Heart right ventricle (tissue), 16 donors: ENCODE measurements at places on chromosomes 2 and 18. TPM values are rescaled to one million over a fixed set of nuclear protein-coding genes. Genes with fewer than 3 reads are reported as not detected.

The SERPINB13 gene
- total RNA-seq, result not detected

The CHRNG gene
- not detected for total RNA-seq

DNA sequence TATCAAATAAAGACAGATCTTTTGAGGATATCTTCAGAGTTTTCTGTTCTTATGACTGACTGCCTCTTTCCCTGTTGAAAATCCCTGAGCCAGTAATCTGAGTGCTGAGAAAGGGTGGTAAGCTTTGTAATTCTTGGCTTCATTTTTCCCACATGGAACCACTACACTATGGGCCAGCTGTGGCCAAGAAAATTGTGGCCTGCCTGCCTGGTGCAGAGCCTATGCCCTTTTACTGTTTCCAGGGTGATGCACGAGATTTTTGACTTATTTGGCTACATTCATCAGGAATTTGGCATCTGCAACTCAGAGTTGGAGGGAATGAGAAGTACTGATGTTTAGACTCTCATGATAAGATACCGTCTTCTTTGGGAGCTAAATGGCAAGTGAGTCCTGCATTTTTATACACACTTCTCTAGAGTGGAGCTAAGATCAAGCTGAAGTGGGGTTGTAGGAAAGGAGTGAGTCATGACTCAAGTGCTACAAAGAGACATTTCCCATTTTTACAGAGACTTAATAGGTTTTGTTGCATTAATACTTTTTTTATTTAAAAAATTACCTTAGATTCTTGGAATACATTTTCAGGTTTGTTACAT, 328.2 kb upstream of the CDH7 start:
- H3K36me3 ChIP-seq, result no peaks in the 10 kb centered on the region
- H3K4me3 ChIP-seq, result no peak overlapping the region
- DNase-seq, result no peak
- no peaks in the 10 kb centered on the region for H3K4me1 ChIP-seq

DNA sequence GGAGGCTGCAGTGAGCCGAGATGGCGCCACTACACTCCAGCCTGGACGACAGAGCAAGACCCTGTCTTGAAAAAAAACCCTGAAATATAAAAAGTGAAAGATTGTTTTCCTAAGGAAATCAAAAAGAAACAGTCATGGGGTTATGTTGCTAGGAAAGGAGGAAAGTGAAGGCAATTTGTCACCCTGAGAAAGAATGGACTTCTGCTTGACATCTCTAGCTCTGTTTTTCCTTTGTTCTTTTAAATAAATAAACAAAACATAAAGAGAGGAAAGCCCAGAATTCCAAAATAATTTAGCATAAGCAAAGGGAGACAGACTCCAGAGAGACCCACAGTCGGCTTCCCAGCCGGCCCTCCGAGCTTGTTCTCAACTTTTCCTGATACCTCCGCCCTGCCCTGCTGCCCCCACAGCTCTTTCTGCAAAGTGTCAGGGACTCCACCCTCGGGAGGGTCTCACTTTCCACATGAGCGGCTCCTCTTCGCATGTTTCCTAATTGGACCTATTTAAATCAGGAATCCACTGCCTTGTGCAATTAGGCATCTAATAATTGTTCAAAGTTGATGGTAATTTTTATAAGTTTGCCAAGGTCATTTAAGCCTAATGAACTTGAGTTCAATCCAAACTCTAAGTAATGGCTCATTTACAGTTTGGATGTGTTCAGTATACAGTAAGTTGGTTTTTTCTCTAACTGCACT, 49.8 kb upstream of the COPS8 start:
- no peak overlapping the region for H3K27ac ChIP-seq
- no peak for DNase-seq
- H3K27me3 ChIP-seq, result no peaks in the 10 kb centered on the region
- no peaks in the 10 kb centered on the region for H3K36me3 ChIP-seq
- H3K4me3 ChIP-seq, result no peak overlapping the region
- H3K4me1 ChIP-seq, result no peaks in the 10 kb centered on the region

The PARD3B gene
- 9.8 TPM for total RNA-seq

- peaks cover 11% of the 10 kb centered on the region for H3K4me1 ChIP-seq
- H3K27ac ChIP-seq, result peak overlapping the region; percentile 98
- no peaks in the 10 kb centered on the region for H3K27me3 ChIP-seq
- peaks cover 27% of the 10 kb centered on the region for H3K36me3 ChIP-seq
- peak overlapping the region; percentile 77 for H3K4me3 ChIP-seq
Measured at GRCh38 chr2:219277703-219278654, 1.2 kb upstream of the DNAJB2 start.

GRCh38 chr18:65091744-65092329, 659.0 kb upstream of the CDH7 start:
- no peak overlapping the region for H3K27ac ChIP-seq
- H3K27me3 ChIP-seq, result no peaks in the 10 kb centered on the region
- DNase-seq, result no peak
- no peaks in the 10 kb centered on the region for H3K4me1 ChIP-seq
- no peak overlapping the region for H3K4me3 ChIP-seq

- H3K27me3 ChIP-seq, result peaks cover 8% of the 10 kb centered on the region
- no peak for DNase-seq
- H3K4me3 ChIP-seq, result no peak overlapping the region
- H3K4me1 ChIP-seq, result no peaks in the 10 kb centered on the region
Measured at GRCh38 chr2:96984300-96984699, 2.1 kb downstream of the FAM178B start.

DNA sequence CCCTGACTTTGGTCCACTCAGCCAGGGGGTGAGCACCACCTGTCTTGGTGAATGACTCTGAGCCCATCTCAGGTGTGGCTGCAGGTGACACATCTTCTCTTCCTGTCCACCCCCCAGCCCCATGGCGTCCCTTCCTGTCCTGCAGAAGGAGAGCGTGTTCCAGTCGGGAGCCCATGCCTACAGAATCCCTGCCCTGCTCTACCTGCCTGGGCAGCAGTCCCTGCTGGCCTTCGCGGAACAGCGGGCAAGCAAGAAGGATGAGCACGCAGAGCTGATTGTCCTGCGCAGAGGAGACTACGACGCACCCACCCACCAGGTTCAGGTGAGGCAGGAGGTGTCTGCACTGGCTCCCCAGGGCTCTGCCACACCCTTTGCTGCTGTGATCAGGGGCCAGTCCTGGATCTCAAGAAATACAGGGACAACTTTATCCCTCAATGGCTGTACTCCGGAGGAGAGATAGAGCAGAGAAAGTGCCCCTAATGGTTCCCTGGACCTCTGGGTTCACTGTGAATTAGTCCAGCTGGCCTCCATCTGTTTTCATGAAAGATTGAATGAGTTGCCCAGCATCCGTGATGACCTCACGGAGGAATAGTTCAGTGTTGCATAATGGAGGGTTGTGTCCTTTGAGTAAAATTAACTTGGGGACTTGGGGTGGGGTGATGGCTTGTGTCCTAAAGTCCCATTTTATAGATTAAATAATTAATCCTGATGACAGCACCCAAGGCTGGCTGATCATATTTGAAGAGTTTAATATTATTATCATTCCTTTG, at the start of gene NEU2:
Gene NEU2, plus strand, starts transcription at position 122 of the 770 bp plus-strand sequence. Its CDS starts 0 bp downstream, at position 122.
- H3K4me1 ChIP-seq, result no peaks in the 10 kb centered on the region
- no peak within 1 kb of the TSS for H3K4me3 ChIP-seq
- H3K27ac ChIP-seq, result no peak within 1 kb of the TSS
- H3K36me3 ChIP-seq, result no peaks in the 10 kb centered on the region
- no peaks in the 10 kb centered on the region for H3K27me3 ChIP-seq

The TGIF1 gene
- total RNA-seq, result 16.1 TPM

GRCh38 chr2:161975062-161975812, 98.8 kb downstream of the DPP4 start:
- no peak for DNase-seq
- H3K27ac ChIP-seq, result no peak overlapping the region
- H3K27me3 ChIP-seq, result no peaks in the 10 kb centered on the region
- no peak overlapping the region for H3K4me3 ChIP-seq
- no peaks in the 10 kb centered on the region for H3K36me3 ChIP-seq

DNA sequence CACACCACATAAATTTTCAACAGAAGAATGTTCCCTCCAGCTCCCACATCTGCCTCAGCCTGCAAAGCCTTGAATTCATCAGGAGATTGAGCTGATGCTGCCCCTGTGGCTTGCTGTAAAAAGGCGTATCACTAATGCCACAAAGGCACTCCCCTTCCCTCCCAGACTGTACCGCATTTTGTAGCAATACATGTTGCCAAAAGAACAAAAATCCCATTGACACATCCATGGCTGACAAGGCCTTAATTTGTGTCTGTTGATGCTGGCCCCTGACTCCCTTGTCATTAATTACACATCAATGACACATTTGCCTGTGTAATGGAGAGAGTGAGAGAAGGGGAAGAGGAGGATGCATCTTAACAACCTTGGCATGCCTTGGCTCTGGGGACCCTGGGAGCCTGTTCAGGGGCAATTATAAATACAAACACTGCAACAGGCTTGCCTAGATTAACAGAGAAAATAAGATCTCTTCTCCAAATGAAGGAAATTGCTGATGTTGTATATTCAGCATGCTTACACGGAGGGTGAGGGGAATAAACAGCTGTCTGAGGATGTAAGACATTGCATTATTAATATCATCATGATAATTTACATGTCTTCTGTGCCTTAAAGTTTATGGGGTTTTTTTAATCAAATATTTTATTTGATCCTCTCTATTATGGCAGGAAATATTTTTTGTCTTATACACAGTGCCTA, 264.0 kb downstream of the SUCLG1 start:
- H3K27ac ChIP-seq, result no peak overlapping the region
- H3K27me3 ChIP-seq, result no peaks in the 10 kb centered on the region
- H3K4me1 ChIP-seq, result no peaks in the 10 kb centered on the region
- no peak for DNase-seq

The CENPA gene
- total RNA-seq, result 23.4 TPM

GRCh38 chr2:33186937-33187336, 240.2 kb downstream of the LTBP1 start:
- no peak for DNase-seq
- H3K36me3 ChIP-seq, result peaks cover 45% of the 10 kb centered on the region
- no peaks in the 10 kb centered on the region for H3K27me3 ChIP-seq
- no peaks in the 10 kb centered on the region for H3K4me1 ChIP-seq
- no peak overlapping the region for H3K27ac ChIP-seq
- no peak overlapping the region for H3K4me3 ChIP-seq

The RGPD4 gene
- 0.16 TPM for total RNA-seq

The ASB18 gene
- 46.1 TPM for total RNA-seq

The EPHA4 gene
- 22.4 TPM for total RNA-seq

- peak overlapping the region; percentile 40 for H3K27ac ChIP-seq
- DNase-seq, result peak; percentile 22
- no peak overlapping the region for H3K4me3 ChIP-seq
- H3K36me3 ChIP-seq, result no peaks in the 10 kb centered on the region
- H3K27me3 ChIP-seq, result no peaks in the 10 kb centered on the region
- no peaks in the 10 kb centered on the region for H3K4me1 ChIP-seq
Measured at GRCh38 chr2:152490686-152491455, 155.9 kb downstream of the FMNL2 start.

GRCh38 chr2:166188084-166188483, 60.3 kb upstream of the SCN1A start:
- no peak overlapping the region for H3K4me3 ChIP-seq
- H3K36me3 ChIP-seq, result no peaks in the 10 kb centered on the region
- H3K27ac ChIP-seq, result no peak overlapping the region
- no peaks in the 10 kb centered on the region for H3K4me1 ChIP-seq

GRCh38 chr18:37274309-37275236, 291.0 kb downstream of the CELF4 start:
- H3K4me1 ChIP-seq, result no peaks in the 10 kb centered on the region
- DNase-seq, result no peak
- H3K27ac ChIP-seq, result no peak overlapping the region
- H3K27me3 ChIP-seq, result peaks cover 61% of the 10 kb centered on the region

DNA sequence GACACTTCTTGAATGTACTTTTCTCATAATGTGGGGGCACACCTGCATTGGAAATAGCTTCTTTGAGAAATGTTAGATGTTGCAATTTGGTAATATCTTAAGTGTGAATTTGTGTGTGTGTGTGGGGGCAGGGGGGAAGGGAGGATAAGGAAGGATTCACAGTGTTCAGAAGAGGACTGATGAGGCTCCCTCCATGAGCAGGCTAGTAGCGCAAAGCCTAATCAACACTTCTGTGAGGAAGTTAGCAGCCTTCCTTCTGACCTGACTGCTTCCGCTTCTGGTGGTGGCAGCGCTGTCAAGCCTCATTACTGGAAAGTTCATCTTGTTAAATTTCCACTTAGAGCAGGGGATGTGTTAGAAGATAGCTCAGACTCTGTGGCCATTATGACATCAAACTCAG, 295.4 kb upstream of the SPRED2 start:
- no peak overlapping the region for H3K4me3 ChIP-seq
- H3K36me3 ChIP-seq, result no peaks in the 10 kb centered on the region
- no peak for DNase-seq

DNA sequence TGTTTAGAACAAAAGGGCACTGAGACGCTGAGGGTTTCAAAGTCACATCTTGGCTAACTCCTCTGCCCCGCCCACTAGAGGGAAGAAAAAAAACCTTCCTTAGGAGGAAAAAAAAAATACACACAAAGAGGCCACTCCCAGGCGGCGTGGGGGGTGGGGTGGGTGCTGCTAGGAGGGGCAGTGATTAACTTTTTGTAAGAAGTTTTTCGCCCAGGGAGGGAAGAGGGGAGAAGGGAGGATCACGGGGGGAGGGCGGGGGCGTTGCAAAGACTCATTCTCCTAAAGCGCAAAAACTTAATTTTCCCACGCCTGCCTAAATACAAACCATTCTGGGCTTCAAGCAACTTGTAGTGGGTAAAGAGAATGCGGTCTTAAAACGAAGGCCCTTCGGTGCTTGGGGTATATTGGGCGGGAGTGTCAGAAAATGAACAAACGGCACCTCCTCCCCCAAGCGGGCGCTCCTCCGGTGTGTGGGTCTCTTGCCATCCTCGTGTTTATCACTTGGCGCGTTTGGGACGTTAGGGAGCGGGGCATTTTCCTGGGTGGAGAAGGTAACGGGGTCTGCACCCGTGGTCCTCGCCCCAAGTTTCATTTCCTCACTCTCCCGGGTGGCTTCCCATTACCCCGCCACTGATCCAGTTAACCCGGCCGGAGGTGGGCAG, 1.7 kb downstream of the CXCR4 start:
- peaks cover 16% of the 10 kb centered on the region for H3K4me1 ChIP-seq
- no peaks in the 10 kb centered on the region for H3K36me3 ChIP-seq
- H3K27ac ChIP-seq, result no peak overlapping the region

The MOCOS gene
- 0.47 TPM for total RNA-seq

DNA sequence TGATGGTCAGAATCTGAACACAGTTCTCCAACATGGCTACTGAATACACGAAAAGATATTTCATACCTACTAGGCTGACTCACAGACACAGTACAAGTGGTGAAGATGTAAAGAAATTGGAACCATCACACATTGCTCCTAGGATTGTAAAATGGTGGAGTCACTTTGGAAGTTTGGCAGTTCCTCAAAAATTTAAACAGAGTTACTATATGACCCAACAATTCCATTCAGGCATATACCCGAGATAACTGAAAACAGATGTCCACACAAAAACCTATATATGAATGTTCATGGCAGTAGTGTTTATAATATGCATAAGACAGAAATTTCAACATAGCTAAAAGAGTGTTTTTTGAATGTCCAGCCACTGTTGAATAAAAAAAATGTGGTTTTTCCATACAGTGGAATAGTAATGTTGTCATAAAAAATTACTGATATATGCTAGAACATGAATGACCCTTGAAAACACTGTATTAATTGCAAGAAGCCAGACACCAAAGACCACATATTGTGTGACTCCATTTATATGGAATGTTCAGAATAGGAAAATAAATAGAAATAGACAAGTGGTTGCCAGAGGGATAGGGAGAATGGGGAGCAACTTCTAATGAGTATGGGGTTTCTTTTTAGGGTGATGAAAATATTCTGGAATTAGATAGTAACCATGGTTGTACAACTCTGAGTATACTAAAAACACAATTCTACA, 10.1 kb downstream of the RMP24 start:
- no peak overlapping the region for H3K4me3 ChIP-seq
- DNase-seq, result no peak
- H3K27ac ChIP-seq, result no peak overlapping the region

The PRKAG3 gene
- not detected for total RNA-seq
